Stimulated activated CD4-positive, alpha-beta T cell treated with anti-CD3 and anti-CD28 coated beads, Interleukin-2, amount 100 ng/mL, for 4 hours (primary cell): ENCODE measurements at places on chromosomes 7 and 10.

DNA sequence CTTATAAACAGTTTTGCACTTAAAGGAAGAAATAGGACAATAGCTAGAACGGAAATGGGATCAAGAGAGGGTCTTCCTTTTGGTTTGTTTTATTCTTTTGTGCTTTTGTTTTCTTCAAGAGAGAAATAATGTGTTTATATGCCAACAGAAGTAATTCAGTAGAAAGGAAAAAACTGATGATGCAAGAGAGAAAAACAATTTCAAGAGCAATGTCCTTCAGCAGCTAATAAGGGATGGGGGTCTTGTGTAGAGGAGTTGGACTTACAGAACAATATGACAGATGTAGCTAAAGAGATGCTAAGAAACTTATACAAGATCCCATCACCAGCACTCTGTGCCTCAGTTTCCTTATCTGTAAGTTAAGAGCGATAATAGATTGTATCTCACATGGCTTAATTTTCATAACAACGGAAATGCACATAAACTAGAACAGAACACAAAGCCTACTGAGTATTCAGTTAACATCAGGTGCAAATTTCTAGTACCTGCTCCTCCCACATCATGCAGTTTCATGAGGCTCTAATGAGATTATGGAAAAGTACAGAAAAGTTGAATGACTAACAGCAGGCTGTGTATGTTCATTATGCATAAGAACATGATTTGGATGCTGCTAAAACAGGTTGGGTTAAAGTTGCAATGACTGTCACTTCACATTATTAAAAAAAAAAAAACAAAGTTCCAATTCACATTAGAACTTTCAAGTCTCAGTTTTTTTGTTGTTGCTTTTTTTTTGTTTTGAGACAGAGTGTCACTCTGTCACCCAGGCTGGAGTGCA is 17.2 kb downstream of the HERPUD2 start:
- DNase-seq, result no peak

DNA sequence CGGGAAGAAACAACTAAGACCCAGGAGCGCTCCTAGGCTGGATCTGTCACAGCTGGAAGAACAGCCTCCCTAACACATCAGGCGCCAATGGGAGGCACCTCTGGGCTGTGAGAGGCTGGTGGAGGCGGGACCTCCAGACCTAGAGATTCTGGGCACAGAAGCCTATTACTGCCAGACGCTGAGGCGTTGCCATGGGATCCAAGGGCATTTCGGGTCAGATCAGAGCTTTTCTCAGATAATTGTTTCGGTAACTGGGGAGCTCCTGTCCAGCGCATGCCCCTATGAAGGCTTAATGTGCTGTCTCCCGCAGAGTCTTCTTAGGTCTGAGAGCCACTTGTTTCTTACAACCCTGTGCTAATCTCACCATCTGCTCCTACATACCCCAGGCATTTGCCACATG is 339.2 kb downstream of the ZNF716 start:
- DNase-seq, result no peak

DNA sequence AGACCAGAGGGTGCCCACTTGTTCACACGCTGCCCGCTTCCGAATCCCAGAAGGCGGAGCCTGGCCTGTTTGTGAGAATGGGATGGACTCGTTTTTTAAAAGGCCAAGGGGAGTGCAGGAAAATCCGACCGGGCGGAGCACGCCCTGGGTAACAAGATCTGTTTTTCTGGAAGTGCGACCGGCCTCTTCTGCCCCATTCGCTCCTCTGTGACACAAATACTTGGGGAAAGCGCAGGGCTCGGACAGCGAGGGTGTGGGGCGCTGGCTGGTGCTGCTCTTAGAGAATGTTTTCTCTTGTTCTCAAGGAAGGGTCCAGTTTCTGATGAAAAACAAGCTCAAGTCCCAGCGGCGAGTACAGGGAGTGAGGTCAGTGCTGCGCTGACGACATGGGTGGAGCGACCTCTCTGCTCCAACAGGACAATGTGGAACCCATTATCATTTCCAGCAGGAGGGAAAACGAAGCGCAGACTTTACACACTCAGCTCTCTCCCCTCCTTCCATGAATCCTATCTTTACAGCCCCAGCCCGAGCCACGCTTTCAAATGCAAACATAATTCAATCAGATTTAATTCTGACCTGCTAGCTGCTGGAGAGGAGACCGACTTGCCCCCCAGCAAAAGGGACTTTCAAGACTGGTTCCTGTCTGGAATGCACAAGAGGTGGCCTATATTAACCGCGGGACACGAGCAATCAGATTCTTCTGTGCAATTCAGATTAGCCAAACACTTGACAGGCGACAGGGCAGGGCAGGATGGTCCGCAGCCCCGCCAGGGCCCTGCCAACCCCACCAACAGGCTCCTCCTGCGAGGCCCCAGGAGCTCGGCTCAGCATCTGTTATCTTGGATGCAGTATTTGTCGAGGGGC is 1.1 kb downstream of the RADIL start:
- no peak for DNase-seq

- DNase-seq, result no peak
Measured at GRCh38 chr10:79443338-79444198, 1.9 kb downstream of the ZCCHC24 start.

DNA sequence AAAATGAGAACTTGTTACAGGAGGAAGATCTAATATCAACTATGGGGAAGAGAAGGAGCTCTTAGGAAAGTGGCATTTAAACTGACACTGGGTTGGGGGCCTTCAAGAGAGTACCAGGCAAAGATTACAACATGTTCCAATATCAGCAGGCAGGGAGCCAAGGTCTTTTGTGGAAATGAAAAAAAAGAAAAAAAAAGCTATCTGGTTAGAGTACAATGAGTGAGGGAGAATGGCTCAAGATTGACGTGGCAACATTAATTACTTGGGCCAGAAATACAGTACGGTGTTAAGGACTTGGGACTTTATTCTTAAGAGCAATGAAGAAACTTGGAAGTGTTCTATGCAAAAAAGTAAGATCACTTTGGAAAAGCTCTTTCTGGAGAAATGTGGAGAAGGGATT is 132.3 kb upstream of the CDK1 start:
- DNase-seq, result no peak

- DNase-seq, result no peak
Measured at GRCh38 chr7:27212497-27213432, 12.9 kb upstream of the HOXA13 start.

DNA sequence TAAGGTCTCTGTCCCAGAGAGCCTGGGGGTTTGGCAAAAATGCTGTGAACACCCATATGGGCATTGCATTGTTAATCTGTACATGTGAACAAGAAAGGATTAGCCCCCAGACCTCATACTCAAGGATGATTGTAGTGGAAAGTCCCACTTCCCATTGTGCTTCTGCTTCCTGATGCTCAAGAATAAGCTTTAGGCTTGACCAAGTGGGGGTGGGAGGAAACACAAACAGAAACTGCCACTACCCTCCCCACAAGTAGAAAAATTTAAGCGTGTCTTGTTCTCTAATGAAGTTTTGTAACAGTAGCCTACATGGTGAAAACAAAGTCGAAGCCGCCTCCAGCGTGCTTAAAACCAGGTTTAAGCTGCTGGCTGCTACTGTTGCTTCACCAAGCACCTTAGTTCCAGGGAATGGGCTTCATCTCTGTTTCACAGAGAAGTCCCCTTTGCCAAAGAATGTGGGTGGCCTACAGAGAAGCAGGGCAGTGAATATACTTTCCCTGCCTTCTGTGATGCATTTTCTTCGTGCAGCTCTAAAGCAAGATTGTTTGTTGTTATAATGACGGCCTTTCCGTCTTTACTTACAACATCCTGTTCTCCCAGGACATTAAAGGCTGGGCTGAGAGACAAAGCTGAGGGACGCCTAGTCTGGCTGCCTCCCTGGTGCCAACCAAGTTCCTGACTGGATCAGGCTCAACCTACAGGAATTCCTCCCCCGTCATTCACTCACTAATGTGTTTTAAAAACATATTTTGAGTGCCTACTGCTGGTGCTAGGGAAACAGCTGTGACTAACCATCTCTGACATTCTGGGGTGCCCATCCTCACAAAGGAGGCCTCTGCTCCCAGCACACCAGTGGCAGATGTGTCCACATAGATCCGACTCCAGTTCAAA is 32.1 kb upstream of the CCSER2 start:
- DNase-seq, result no peak

DNA sequence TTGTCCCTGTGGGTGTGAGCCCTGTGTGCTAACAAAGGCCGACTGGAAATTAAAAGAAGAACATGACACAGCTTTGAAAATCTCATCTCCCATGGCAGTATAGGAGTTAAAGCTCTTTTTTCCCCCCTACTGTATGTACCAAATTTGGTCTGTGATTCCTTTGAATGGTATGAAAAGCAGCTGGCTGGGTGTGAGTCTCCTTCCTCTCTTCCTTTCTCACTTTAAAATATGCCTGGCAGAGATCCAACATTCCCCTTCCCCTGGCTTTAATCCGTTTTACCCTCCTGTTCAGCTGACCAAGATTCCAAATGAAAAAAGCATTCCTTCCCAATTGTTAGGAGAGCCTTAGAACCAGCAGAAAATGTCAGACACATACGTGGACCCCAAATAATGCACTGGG is 225.0 kb upstream of the CELF2 start:
- no peak for DNase-seq

DNA sequence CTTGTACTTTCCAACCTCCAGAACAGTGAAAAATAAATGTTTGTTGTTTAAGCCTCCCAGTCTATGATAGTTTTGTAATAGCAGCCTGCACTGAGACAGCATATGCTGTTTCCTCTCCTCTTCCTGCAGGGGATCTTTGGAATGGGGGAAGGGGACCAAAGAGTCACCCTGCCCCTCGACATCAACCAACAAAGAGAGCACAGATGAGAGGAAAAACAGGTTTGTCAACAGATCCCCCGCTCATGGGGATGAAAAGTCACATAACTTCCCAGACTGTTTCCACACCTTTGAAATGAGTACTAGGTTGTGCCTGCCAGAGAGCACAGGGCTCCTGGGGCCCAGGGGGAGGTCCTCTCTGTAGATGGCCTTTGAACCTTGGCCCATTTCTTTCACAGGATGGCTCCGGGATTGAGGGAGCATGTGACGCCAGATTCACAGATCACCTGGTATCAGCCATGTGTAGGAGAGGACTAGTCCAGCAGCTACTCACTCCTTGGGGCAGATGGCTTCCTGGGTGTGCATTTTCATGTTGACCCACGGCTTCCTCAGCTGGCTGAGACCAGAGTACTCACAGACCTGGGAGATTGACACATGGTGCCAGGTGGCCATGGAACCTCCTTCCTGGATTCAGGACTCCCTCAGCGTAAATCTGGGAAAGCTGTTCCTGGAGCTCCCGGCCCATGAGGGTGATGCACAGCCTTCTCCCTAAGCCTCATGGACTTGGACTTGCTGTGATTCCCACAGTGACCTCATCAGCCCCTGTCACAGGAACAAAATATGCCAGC is 125.6 kb downstream of the CXCL12 start:
- DNase-seq, result no peak

DNA sequence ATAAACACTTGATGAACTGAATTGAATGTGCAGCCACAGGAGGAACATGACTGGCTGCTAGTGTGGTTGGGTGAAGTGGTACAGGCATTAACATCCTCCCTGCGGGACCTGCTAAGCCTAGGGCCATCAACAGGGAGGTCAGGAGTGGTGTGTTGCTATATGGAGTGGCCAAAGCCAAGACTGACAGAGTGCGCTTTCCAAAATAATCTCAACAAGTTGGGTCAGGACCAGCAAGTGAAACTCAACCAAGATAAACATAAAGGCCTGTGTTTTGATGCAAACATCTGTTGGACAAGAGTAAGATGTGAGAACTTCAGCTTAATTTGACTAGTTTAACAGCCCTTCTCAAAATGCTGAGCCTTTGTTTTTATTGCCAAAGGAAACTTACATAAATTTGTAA is 97.7 kb downstream of the WDFY4 start:
- no peak for DNase-seq

DNA sequence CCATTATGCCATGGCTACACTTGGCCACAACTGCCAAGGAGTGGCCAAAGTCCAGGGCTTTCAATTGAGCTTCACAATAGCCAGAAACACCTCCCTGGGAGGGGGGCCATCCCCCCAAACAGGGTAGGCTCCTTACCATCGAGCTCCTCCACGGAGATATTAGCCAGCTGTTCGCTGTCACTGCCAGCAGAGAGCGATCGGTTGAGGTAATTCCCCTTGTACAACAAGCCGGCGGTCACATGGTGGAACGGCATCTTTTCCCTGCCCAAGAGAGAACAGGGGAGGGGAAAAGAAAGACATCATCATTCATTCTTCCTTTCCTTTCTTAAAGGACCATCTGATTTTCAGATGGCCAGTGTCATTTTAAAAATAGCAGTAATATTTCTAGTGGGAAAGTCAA is 133.6 kb downstream of the CALN1 start:
- no peak for DNase-seq

DNA sequence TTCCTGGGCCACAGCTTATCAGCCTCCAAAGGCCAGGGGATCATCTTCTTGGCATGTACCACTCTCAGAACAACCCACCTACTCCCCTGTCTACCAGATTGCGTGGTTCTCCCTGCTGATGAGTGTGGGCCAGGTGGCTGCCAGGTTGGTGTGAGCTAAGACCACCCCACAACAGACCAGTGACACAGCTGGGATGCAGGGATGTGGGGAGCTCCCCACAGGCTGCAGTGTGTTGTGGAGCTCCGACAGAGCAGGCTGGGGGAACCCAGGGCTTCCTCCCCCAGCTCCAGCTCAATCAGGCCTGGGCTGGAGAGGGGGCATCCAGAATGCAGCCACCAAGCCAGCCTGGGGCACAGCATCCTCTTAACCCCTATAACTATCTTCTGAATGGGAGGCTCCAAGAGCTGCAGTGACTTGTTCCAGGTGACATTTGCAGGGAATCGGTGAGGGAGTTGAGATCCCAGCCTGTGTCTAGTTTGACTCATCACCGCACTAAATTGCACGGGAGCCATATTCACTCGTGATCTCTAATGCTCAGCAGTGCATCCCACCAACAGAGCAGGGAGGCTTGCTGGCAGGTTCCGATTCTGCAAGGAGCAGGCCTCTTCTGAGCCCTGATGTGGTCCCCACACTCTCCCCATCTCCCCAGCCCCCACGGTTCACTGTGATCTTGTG is 596 bp upstream of the GDF2 start:
- no peak for DNase-seq
